ENCODE measurements at places on chromosomes 7 and 10.

GRCh38 chr10:81019029-81019890, 481.6 kb downstream of the SH2D4B start:
- DNase-seq = no peak

DNA sequence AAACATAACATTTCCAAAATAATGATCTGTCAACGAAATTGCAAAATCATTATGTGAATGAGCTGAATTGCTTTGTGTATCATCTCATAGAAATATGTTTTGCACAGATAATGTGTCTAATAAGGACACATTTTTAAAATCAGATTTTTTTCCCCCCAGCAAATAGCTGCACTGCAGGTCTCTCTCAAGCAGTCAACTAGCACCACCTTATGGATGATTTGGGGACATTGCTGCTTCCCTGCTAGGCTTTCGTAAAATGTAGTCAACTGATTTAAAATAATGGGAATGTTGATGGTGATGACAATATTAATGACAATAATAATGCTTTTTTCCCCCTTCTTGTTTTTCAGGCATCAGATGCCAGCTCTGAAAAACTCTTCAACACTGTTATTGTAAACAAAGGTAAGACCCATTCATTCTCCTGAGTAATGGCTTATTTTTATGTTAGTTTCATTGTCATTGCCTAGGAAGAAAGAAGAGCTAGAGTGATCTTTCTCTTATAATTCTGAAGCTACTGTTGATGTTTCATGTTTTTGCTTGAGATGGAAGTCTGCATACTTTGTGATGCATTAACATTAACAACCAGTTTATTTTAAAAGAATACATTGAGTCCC, 433.6 kb upstream of the GALNT17 start:
- DNase-seq = peak; percentile 73

GRCh38 chr7:52473756-52474155, 561.7 kb upstream of the POM121L12 start:
- no peak for DNase-seq

DNA sequence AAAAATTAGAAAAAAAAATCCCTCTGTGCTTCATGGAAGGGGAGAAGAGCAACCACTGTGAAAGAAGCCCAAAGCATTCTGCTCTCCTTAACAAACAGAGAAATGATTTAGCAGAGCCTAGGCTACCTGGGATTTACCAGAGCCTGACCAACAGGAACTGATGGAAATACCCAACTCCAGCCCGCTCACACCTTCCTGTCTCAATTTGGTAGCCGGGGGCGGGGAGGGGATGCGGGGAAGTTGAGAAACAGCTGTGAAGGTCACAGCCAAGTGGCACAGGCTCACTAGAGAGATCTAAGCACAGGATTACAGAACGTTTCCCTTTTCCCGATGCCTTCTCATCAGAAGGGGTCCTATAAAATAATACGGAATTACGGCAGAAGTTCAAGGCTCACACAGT, 17.6 kb downstream of the RSU1 start:
- DNase-seq = no peak

GRCh38 chr7:19939746-19940145, 166.3 kb upstream of the TMEM196 start:
- no peak for DNase-seq

- DNase-seq = no peak
Measured at GRCh38 chr10:70851597-70852475, 36.1 kb downstream of the SGPL1 start.

- no peak for DNase-seq
Measured at GRCh38 chr7:70774950-70775527, 356.9 kb upstream of the GALNT17 start.

DNA sequence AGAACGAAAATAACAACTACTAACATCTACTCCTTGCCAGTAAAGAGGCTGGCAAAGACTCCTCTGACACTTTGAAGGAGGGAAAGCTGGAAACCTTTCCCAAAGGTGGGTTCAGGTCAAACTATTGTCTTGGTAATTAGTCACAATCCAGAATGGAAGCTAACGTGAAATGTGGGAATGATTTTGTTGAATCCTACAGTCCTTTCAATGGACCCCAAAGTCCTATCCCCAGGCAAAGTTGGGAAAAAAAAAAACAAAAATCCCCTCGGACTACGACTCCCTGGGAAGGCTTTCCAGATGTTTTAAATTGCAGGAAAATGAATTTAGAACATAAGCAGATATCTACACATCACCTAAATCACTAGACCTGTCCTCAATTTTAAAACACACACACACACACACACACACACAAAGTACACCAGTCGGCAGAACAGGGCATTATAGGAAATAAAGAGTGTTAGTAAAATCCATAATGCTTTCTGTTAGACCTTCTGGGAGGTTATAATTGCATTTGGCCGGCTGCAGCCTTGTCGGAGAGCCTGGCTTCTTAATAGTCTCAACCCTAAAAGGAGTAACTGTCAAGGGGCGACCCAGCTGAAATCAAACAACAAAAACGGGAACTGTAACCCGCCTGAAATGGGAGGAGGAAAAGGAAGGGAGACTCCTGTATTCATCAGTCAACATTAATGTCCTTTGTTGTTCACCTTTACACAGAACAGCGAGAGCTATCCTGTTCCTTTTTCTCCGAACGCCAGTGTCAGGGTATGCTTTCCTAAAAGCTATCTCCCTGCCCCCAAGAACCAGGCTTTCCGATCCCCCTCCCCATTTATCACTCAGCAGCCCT, 1.5 kb downstream of the DOCK4 start:
- no peak for DNase-seq

Measured in NCI-H2107 (cell line).